ENCODE measurements at places on chromosomes 11 and 22.

- no peak for DNase-seq
Measured at GRCh38 chr11:131593301-131593700, 222.9 kb downstream of the NTM start.

GRCh38 chr22:30667107-30667493 lies 575 bp downstream of the DUSP18 start:
- DNase-seq, result no peak

GRCh38 chr11:4194889-4195288 lies 100.3 kb downstream of the RRM1 start:
- no peak for DNase-seq

DNA sequence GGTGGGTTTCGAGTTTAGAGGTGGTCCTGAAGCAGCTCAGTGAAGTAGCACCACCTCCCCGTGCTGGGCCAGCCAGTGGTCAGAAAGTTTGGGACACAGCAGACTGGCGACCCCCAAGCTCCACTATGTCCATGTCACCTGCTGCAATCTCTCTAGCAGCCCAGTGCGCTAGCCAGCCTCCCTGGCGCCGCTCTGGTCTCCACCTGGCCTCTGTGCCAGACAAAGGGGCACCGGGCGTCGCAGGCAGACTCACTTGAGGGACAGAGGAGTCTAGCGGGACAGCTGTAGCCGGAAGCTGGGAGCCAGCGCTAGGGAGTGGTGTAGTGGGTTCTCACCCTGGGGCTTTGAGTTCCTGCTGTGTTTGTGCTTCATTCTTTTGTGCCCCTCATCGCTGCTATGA lies 25.5 kb downstream of the MYBPC3 start:
- no peak for DNase-seq

DNA sequence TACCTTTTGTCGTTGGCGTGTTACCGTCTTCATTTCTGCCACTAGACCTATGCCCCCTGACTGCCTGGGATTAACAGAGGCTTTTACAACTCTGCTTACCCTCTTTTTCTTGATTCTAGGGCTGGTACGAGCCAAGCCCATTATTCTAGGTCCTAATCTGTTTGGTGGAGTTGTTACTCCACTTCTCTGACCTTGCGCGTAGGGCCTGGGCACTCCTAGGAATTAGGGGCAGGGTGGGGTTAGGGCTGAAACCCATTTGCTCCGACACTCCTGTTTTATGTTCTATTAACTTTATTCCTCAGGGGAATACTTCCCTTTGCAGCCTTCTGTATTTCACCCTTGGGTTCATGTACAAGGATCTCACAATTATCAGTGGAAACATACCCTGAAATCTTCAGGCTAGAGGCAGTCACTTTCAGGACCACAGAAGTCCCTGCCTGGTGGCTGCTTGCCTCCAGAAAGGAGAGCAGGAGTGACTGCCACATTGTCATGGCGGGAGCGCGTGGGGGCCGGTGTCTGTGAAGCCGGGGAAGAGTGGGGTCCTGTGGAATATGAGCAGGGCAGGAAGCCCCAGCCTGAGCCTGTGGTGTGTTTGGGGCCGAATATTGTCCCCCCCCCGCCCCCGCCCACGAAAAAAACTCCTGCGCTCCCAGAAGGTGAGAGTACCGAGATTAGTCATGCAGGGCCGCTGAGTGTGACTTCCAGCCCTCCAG lies 731 bp upstream of the SLC37A2 start:
- DNase-seq, result no peak

DNA sequence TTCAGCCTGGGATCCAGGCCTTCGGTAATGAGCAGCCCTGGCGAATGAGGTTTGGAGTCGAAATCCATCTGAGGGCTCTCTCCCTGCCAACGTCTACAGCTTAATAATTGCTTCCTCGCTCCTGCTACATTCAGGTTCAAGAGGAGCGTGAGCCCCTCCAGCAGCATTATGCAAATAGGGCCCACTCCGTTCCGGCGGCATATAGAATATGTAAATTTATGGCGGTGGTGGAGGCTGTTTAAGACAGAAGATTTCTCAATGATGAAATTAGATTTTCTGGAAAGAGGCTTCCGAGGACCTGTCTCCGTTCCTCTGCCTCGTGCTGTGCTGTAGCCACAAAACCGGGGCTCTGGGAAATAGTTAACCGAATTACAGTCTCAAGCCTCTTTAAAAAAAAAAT lies 402.8 kb downstream of the MIAT start:
- DNase-seq, result no peak

- DNase-seq, result no peak
Measured at GRCh38 chr11:65439331-65440181, 17.0 kb downstream of the NEAT1 start.

DNA sequence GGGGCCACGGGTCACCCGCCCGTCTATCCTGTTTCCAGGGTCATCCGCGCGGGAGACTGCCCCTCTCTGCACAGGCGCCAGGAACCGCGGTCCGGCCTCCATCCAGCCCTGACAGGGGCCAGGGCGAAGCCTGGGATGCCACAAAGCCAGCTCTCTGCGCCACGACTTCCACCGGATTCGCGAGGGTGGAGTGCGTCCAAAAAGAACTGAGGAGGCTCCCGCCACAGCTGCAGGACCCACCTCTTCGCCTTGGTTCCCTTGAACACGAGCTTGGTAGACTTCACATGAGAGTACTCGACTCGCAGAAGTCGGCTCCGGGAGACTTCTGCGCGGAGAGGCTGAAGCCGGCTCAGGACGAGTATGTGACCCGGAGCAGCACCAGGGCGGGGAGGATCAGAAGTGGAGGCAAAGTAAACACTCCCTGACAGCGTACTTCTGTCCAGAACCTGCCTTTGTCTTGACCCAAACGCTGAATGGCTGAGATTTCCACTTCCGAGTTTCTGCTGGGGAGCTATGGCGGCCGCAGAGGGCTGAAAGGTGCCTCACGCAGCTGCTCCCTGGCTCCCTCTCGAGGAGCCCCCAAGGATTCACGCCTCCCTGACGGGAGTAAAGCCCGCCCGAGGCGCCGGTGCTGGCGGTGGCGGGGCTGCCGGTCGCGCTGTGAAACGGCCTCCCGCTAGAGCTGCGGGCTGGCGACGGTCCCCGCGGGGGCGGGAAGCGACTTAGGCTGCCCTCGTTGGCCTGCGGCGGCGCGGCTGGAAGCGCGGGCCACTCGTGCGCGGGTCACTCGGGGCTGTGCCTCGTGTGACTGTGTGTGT lies 4566.7 kb upstream of the OR11H1 start:
- no peak for DNase-seq

DNA sequence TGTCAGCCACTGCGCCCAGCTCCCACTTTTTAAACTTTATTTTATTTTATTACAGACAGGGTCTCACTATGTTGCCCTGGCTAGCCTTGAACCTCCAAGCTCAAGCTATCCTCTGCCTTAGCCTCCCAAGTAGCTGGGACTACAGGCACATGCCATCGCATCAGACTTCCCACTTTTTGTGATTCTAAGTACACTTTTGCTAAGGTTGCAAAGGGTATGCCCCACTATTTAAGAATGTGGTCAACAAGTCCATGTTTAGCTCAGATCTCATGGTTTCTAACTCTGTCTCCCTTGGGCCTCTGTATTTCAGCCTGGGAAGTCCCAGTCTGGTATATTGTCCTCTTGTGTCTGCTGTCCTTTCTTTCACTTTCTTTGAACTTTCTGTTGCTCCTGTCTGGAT lies 35.3 kb downstream of the EXPH5 start:
- no peak for DNase-seq

DNA sequence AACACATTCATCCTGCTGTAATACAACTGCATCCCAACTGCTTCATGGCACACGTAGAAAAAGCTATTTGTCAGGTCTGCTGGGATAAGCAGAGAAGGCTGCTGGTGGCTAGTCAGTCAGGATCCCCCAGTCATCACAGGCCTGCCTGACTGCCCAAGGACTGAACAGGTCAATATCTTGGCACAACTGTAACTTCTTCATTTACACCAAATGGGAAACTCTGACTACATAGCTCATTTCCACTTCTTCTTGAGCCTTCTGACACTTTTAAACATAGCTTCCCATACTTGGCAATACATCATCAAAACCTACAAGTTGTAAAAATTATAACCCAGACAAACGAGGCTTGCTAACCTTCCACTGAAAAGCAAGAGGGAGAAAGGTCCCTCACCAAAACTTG lies 2.8 kb downstream of the TMEM9B start:
- DNase-seq, result no peak

GRCh38 chr11:115456019-115456418 lies 48.2 kb downstream of the CADM1 start:
- no peak for DNase-seq

GRCh38 chr22:45351956-45352355 lies 42.2 kb downstream of the FAM118A start:
- DNase-seq, result no peak

GRCh38 chr11:124276081-124276480 lies 19.9 kb downstream of the OR8G5 start:
- DNase-seq, result no peak

DNA sequence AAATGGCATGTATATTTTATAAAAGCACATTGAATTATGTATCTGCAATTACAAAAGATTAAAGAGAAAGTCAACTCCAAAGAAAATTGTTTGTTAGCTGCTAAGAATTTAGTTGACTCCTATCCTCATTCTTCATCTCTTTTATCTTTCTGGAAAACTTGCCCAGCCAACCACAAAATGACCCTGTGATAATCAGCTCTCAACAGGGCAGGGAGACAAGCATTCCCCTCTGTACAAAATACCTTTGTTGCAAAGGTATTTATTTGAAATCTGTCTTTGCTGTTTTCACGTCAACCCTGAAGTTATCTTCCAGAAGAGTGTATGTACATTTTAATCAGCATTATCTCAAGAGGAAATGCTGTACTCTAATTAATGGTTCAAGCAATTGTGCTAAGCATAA lies 191.1 kb upstream of the DDI1 start:
- DNase-seq, result no peak

DNA sequence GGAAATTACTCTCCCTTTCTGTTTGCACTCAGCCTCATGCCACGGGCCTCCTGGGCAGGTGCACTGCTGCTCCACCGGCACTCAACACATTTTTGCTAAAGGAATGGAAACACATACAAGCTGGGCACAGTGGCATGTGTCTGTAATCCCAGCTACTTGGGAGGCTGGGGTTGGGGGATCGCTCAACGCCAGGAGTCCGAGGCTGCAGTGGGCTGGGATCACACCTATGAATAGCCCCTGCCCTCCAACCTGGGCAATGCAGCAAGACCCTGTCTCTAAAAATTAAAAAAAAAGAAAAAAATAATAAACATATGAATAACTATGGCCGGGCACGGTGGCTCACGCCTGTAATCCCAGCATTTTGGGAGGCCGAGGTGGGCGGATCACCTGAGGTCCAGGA lies 30.6 kb downstream of the RRP7A start:
- DNase-seq, result no peak

GRCh38 chr11:61158691-61159381 lies 2.4 kb downstream of the VPS37C start:
- no peak for DNase-seq

- no peak for DNase-seq
Measured at GRCh38 chr22:36629320-36629719, 74.2 kb downstream of the CACNG2 start.

GRCh38 chr11:60891103-60891741 lies 15.2 kb downstream of the PRPF19 start:
- no peak for DNase-seq

DNA sequence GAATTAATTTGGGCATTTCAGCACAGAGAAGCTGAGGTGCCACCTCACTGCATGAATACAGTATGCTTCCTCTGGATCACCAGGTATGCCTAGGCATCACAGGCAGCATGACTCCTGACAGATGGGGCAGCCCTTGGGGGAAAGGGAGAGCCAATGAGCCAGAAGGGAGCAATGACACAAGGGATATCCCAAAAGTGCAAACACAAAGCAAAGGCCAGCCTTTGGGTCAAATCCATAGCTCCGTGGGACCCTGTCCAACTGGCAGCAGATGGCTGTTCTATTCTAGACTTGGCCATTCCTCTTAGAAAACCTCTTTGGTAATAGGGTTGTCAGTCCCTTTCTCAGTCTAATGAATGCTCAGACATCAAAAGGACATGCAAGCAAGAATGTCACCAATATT lies 73.3 kb downstream of the SERGEF start:
- no peak for DNase-seq

DNA sequence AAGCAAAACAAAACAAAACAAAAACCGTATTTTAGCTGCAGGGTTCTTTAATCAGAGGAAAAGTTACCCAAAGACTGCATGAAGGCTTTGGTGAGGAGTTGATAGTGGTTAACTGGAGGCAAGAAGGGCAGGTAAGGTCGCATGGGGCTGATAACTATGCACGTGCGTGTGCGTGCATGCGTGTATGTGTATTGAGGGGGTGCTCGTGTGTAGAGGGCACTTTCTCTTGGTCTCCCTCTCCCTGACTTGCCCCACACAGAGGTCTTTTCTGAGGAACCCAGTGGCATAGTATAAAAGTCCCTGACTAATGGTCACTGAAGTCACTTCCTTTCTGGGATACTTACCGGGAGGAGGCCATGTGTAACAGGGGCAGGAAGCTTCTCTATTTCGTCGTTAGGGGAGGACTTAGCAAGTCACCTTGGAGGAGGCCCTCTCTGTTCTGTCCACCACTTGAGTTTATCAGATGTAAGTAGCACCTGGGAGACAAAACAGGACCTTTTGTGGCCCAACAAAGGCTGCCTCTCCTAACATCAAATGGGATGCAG lies 20.1 kb upstream of the FCHSD2 start:
- no peak for DNase-seq

DNA sequence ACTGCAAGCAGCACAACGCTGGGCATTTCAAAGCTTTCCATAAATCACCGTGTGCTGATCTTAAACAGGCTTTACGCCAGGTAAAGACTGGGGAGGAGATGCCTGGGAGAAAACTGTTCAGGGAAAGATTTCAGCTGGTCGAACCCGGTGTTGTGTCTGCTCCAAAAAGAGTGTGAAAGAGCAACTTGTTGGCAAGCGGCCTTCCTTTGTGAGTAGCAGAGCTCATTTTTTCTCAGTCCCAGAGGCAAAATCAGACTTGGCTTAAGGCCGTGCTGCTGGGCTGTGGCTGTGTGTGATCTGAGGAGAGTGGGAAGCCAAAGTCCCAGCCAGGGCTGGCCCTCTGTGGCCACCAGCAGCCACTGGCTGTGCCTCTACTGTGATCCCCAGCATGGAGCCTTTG lies 75.7 kb upstream of the E2F8 start:
- no peak for DNase-seq

DNA sequence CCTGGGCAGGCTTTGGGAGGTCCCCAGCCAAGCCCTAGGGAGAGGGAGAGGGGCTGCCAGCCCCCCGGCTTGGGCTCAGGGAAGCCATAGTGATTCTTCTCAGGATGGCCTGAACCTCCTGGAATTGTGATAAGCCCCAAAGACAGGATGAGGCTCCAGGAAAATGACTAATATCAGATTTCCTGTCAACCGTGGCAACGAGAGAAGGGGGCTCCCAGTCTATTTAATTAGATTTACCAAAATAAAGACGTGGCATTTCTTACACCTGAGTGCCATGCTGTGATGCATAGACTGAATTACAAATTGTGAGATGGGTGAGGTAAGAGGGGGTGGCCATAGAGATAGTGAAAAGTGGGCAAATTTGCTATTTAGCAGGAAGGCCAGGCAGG lies 20.4 kb downstream of the SERPINH1 start:
- DNase-seq, result no peak

- peak; percentile 87 for DNase-seq
Measured at GRCh38 chr11:113553235-113553634, 78.0 kb upstream of the DRD2 start.

- DNase-seq, result no peak
Measured at GRCh38 chr22:19052941-19053541, 69.2 kb downstream of the DGCR2 start.
